Upper lobe of right lung (tissue), 1 donor: ENCODE measurements at places on chromosomes 5 and 9.
A peak's percentile ranks its signal among the peaks of the same experiment; 100 is the strongest.

GRCh38 chr9:4973246-4973645 lies 11.8 kb upstream of the JAK2 start:
- no peak for DNase-seq

- DNase-seq: no peak
These were observed 88.9 kb downstream of the ADRB2 start for GRCh38 chr5:148915224-148915817.

- DNase-seq: no peak
These were observed 20.4 kb downstream of the TENT4A start for GRCh38 chr5:6733411-6734242.

- peak; percentile 69 for DNase-seq
These were observed 67.5 kb upstream of the CKMT2 start for GRCh38 chr5:81165493-81166119.

- no peak for DNase-seq
These were observed 140.0 kb downstream of the PBX3 start for GRCh38 chr9:125887172-125887571.

DNA sequence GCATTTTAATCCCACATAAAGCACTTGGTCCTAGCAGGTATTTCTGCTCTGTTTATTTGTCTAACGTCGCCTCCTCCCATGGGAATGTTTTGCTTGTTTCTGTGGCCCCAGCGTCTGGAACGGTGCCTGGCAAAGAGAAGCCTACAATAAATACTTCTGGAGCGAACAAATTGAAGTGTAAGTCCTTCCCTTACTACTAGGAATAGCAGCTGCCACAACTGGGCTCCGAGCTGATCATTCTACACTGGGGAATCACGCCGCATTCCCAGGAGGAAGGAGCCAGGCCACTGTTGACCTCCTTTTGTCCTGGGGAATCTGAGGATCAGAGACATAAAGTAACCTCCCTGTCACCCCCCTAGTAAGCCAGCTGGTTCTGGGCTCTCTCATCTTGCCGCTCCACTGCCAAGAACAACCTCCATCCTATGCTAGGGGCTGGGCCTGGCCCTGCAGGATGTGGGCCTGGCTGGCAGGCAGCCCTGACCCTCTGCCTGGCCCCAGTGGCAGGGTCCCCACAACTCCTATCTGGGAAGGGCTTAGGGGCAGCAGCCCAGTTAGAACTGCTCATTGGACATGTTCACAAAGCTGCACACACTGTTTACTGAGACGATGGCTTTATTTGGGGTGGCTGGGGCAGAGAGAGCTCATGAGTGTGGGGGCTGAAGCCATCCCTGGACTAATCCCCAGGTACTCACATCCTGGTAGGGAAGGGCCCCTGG lies 82.8 kb downstream of the GTF3C4 start:
- DNase-seq: peak; percentile 66

DNA sequence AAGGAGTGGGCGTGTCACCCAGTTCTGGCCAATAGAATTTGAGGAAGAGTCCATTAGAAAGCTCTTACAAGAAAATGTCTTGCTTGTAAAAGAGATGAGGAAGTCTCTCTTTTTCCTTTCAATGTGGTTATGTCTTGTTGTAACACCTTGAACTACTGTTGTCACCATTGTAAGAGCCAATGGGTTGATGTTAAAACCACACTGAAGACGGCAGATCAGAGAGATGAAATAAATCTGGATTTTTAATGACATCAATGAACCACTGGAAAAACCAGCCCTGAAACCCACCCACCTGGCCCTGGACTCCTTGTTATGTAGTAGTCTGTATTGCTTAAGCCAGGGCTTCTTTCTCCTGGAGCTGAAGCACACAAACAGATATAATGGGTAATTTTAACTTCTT lies 83.8 kb upstream of the ERCC6L2 start:
- no peak for DNase-seq

- no peak for DNase-seq
These were observed 211.6 kb downstream of the MSX2 start for GRCh38 chr5:174935854-174936474.

GRCh38 chr5:138833080-138833479 lies 42.1 kb downstream of the LRRTM2 start:
- no peak for DNase-seq

GRCh38 chr5:43066799-43067741 lies 27.0 kb upstream of the ANXA2R start:
- peak; percentile 88 for DNase-seq

GRCh38 chr9:131813116-131813515 lies 73.2 kb upstream of the RAPGEF1 start:
- DNase-seq: no peak

DNA sequence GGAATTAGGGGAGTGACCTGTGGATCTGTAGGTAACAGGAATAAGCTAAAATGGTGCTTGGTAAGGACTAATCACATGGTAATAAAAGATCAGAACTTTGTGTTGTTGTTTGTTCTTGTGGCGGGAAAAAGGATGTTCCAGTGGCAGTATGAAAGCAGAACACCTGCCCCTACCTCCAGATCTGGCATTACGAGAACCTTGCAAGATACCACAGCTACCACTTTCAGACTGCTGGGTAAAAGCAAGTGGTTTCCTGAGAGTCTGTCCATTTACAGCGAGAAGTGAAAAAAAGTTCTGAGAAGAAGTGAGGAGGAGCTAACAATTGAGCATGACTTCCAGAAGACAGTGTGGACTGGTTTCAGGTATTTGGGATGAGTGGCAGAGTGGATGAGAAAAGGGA lies 252.5 kb downstream of the TLE4 start:
- DNase-seq: no peak

DNA sequence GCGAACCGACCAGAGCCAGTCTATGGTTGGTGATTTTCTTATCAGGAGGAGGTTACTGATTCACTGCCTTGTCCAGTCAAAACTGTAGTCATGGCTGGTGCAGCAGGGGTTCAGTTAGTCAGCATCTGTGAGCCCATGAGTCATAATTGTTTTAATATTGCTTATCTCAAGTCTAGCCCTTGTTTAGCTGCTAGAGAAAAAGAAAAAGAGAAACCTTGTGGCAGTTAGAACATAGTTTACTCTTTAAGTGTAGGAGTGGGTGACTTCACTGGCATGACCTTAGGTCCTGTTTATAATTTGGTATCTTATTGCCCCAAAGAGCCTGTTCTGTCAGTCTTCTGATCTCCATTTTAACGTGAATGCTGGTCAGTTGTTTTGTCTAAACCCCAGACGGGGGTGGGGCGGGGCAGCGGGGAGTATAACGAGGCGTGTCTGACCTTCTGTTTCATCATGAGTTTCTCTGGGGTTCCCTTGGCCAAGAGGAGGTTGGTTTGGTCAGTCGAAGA lies 76.9 kb upstream of the NFIL3 start:
- no peak for DNase-seq

DNA sequence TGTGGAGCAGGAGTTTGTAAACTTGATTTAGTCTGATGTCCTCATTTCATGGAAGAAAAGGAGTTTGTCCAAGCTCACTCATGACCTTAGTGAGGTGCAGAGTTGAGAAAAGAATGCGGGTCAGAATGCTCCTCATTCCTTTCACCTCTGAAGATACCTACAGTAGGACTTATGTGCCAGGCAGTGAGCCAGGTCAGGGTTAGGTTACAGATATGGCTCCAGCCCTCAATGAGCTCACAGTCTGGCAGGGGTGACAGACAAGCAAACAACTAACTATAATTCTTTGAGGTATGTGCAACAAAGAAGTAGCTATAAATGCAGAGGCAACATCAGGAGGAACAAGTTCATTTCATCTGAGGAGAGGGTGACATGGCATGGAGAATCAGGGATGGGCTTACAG lies 102.5 kb downstream of the SPATA31D1 start:
- no peak for DNase-seq

- no peak for DNase-seq
These were observed 24.1 kb downstream of the SREK1 start for GRCh38 chr5:66168226-66168625.

DNA sequence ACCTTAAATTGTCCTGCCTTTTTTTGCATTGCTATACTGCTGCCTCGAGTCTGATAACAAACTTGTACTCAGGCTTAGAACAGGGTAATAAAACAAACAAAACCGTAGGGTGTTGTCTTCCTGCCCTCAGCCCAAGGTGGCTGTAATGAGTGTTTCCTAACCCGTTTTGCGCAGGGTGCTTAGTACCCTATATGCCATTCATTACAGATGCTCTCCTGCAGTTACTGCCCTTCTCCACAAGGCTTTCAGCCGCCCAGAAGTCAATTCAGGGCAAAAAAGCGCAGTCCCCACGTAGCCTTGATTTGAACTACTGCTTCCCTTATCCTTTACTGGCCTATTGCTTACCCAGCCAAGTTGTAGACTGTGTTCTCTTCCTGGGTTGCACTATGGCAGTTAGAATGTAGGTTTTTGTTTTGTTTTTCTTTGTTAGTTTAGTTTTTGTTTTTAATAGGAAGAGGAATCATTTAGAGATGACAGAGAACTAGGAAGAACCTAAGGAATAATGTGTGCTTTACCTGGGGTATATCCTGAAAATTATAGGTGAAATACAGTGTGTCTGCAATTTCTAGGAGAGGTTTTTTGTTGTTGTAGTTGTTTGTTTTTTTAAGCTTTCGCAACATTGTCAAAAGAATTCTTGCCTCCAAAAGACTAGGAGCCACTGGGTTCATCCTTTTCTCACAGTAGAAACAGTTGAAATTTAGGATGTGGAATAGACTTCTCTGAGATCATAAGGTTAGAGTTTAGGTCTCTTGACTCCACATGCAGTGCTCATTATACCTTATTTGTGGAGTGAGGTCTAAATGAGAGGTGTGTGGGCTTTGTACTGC lies 1.3 kb downstream of the HMGXB3 start:
- DNase-seq: no peak

DNA sequence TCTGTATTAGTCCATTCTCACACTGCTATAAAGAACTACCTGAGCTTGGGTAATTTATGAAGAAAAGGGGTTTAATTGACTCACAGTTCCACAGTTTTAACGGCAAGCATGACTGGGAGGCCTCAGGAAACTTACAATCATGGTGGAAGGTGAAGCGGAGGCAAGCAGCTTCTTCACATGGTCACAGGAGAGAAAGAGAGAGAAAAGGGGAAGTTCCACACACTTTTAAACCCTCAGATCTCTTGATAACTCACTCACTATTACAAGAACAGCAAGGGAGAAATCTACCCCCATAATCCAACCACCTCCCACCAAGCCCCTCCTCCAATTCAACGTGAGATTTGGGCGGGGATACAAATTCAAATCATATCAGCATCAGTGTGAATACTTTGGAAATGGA lies 133.4 kb upstream of the SLC30A5 start:
- no peak for DNase-seq

DNA sequence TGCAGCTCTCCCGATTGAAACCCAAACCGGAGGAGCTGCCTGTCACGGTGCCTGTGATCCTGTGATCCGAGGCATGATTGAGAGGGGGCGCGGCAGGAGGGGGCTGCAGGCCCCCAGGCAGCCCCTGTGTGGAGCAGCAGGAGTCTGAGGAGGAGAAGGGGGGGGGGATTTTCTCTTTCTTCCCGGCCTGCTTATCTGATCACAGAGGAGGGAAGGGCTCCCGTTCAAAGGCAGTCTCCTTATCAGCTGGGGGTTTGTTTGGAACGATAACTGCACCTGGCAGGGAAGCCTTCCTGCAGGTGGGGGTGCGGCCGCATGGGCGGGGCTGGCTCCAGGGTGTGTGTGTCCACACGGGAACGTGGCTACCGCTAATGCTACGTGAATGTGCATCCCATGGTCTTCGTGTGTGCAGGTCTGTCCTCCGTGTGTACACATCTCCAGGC lies 38.4 kb downstream of the LMX1B start:
- DNase-seq: no peak

- DNase-seq: no peak
These were observed 30.5 kb upstream of the KCNMB1 start for GRCh38 chr5:170419643-170420042.

DNA sequence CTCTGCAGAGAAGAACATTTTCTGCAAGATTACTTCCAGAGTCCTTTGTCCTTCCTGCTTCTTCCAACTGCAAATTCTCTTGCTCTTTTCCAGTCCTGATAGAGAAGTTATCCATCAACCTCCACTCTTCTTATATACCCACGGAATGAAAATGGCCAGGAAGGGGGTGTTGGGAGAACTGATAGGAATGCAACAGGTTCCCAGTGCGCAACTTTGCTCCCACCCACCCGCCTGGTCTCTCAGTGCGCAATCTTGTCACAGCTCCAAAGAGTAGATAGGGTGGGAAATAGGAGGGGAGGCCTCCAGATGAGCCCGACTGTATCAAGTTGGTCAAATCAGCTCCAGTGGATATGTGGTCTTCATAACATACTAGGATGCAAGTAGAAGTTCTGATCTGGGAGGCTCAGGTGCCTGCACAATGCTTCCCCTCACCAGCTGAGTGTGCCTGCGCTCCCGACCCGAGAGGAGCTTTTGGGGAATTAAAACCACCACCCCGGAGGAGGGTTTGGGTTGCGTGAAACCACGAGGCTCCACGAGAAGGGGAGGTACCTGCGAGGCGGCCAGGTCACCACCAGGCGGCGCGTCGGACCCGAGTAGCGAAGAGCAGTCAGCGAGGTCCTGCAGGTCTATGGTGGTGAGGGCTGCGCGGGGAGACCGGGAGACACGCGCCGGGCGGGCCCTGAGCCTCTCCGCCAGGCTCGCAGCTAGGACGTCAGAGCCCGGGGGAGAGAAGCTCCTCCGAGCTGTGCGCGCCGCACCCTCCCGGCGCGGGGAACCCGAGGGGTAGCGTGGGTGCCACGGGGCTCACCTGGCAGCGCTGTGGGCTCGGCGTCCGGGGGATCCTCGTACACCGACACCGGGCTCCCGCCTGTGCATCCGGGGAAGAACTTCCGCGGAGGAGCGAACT lies 835 bp downstream of the MCIDAS start:
- DNase-seq: peak; percentile 68

GRCh38 chr9:16642421-16643109 lies 227.9 kb downstream of the BNC2 start:
- DNase-seq: no peak

GRCh38 chr9:76868897-76869296 lies 37.0 kb downstream of the PRUNE2 start:
- DNase-seq: no peak
